ENCODE measurements at places on chromosomes 4 and X.

- DNase-seq = no peak
Measured at GRCh38 chr4:108166441-108167315, 2.1 kb downstream of the LEF1 start.

GRCh38 chr4:81789741-81790399, 318.2 kb upstream of the RASGEF1B start:
- DNase-seq = no peak

DNA sequence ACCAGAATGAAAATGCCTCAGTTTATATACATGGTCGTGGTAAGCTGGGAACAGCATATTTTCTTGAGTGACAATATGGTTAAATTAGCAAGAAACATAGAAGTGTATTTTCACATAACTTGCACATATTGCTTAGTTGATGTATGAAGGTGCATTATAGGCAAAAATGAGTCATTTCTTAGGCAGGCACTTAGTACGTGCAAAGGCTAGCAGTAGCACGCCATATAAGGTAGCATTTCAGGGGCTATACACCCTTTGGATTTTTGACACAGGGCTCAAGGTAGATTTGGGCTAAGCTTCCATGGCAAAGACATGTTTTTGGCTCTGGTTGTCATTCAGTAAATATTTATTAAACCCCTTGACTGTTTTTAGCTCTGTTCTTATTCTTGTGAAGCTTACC, 33.1 kb downstream of the PCDH7 start:
- DNase-seq = no peak

GRCh38 chrX:107484002-107484726, 34.7 kb downstream of the FRMPD3 start:
- DNase-seq = peak; percentile 13

GRCh38 chr4:90546114-90546513, 418.9 kb downstream of the CCSER1 start:
- DNase-seq = no peak

- DNase-seq = no peak
Measured at GRCh38 chrX:77622672-77623071, 163.3 kb downstream of the ATRX start.

DNA sequence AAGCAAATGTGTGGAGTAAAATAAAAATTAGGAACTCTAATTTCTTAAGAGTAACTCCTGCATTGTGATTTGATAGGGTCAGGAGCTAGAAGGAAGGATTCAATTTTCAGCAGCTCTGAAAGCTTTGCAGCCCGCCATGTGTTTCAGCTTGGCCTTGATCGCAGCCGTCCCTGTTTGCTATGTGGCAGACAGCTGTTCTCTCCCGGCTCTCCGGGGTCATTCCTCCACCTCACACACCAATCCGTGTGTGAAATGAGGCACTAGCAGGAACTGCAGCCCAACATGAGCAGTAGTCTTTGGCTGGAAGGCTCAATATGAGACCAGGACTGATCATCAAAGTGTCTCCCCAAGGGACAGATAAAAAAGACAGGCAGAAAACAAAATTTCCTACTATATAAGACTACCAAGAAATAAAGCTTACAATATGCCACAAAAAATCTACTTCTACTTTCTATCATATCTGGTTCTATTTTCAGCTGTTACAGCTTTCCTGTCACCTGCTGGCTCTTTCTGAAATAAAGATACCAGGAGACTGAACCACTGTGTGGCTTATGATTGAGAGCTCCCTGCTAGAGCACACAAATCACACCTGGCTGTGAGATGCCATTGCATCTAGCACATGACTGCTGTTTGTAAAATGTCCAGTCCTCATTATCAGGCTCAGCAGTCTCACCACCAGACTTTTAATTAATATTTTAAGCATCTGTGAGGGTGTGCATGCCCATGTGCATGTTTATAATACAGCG, 44.1 kb upstream of the SEC24B start:
- DNase-seq = no peak

DNA sequence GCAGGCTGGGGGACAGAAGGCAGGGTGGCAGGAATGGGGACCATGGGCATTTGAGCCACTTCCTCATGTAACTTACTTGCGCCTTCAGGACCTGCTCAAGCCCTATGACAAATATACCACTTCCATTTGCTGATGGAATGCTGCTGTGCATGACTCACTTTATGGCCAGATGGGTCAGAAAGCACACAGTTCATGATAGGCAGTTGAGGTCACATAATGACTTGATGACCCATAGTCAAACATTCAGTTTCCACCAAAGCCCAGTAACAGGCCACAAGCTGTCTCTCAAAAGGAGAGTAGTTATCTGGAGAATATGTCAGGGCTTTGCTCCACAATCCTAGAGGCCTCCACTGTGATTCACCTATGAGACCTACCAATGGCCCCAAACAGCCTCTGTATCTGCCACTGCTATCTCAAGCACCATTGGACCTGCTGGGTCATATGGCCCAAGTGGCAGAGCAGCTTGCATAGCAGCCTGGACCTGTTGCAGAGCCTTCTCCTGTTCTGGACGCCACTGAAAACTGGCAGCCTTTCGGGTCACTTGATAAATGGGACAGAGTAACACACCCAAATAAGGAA, 5.3 kb upstream of the PAPSS1 start:
- no peak for DNase-seq

DNA sequence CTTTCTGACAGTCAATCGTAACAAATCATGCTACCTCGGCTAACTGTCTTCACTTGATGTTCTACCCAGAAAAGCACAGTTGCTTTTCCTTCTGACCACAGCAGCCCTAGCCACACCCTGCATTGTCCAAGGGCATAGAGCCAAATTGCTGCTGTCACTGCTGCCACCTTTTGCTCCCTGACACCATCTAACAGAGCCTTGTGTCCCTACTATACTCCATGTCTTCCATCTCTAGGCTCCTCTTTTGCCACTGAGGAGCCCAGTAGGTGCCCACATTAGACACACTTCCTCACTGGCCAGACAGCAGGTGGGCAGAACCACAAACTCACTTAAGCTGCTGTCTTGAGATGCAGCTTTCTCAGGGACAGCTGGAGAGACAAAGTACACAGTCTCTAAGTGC, 91.4 kb downstream of the ANXA3 start:
- no peak for DNase-seq

- no peak for DNase-seq
Measured at GRCh38 chr4:6338951-6339817, 69.5 kb downstream of the WFS1 start.

GRCh38 chrX:49884290-49884862, 5.1 kb downstream of the USP27X start:
- no peak for DNase-seq

- no peak for DNase-seq
Measured at GRCh38 chrX:3378156-3378555, 31.7 kb upstream of the MXRA5 start.

DNA sequence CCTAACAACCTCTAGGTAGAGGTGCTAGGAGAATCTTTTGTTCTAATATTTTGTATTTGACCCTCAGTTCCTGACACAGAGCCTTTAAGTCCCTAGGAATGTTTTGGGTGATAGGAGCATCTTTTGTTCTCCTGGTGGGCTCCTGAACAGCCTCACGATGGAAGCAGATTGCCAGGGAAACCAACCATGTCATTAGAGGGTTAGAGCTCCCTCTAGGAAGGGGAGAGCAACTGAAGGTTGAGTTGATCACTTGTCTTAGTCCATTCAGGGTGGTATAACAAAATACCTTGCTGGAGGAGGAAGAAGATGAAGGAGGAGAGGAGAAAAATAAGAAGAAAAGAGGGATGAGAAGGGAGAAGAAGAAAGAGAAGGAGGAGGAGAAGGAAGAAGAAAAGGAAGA, 9.2 kb downstream of the VCX start:
- DNase-seq = no peak

DNA sequence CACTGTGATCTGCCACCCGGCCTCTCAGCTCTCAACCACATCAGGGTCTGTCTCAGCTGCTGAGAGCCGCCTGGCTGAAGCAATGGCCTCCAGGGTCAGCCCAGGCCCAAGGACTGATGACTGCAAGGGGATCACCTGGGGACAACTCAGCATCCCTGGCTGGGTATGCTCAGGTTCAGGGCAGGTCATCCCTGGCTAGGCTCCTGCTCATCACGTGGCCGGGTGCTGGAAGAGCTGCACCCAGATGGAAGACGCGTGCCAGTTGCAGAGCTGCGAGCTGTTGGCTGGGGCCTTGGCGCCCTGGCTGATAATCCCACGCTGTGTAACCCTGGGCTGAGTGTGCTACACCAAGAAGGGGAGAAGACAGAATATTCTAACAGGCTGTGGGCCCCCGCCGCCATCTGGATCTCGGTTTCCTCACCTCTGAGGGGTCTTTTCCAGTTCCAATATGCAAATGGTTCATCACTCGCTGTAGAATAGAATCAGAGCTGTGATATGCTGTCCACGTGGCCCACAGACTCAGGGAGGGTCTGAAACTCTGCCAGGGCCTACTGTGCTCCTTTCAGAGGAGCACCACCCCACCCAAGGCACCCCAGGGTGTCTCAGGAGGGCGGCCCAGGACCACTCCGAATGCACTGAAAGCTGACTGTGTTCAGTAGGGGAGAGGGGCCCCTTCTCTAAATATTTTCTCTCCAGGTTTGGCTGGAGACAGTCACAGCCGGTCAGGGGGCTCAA, 338.8 kb downstream of the BCOR start:
- DNase-seq = no peak

- no peak for DNase-seq
Measured at GRCh38 chr4:47068986-47069385, 37.6 kb downstream of the GABRB1 start.

DNA sequence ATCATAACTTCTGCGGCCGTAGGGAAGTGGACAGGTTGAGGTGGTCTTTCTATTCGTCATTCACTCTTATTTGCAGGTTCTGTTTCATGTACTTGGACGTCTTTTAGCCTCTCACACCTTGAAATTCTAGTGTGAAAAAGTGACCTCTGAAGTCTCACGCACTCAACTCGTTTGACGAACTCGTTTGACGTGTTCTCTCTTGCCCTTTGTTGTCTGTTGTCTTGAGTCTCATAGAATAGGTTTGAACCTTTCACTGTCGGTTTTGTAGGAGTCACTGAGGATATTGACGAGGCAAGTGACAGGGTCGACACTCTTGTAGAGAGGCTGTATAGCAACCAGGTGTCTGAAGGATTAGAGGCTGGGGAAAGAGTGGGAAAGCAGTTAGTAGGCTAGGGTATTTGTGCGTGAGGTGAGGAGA, 1.1 kb upstream of the PGRMC2 start:
- DNase-seq = peak; percentile 24

GRCh38 chrX:38149016-38149415, 71.7 kb downstream of the SRPX start:
- no peak for DNase-seq

DNA sequence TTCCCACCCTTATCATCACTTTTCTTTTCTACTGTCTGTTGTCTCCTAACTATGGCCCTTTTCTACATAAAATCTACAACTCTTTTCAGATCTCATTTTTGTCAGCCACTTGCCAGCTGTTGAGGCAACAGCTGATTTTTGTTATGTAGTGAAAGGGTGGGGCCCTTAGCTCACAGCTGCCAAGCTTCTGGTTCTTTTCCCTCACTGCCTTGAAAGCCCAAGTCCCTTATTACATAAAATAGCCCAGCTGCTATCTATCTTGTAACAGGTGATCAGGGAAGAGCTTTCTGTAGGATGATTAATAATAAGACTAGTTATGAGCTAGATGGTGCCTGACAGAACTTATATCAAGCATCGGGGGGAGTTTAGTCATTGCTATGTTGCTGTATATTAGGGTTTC, 45.9 kb downstream of the ADGRL3 start:
- no peak for DNase-seq

DNA sequence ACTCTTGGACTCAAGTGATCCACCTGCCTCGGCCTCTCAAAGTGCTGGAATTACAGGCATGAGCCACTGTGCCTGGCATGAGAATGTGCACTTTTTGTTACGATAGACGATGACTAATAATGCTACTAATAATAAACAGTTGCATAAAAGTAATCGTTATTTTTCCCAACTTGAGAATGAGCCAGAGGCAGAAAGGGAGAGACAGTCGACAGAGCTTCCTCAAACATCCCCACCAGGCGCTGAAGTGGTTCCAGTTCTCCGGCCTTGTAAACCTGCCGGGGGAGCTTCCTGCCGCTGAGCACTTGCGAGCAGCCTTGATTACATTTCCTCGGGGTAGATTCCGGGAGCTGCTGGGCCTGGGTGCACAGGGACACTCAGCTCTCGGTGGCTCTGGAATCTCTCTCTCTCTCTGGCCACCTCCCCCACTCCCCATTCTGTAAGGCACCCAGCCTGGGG, 8.9 kb upstream of the HTRA3 start:
- no peak for DNase-seq

GRCh38 chr4:11197631-11198341, 230.9 kb downstream of the HS3ST1 start:
- DNase-seq = no peak

DNA sequence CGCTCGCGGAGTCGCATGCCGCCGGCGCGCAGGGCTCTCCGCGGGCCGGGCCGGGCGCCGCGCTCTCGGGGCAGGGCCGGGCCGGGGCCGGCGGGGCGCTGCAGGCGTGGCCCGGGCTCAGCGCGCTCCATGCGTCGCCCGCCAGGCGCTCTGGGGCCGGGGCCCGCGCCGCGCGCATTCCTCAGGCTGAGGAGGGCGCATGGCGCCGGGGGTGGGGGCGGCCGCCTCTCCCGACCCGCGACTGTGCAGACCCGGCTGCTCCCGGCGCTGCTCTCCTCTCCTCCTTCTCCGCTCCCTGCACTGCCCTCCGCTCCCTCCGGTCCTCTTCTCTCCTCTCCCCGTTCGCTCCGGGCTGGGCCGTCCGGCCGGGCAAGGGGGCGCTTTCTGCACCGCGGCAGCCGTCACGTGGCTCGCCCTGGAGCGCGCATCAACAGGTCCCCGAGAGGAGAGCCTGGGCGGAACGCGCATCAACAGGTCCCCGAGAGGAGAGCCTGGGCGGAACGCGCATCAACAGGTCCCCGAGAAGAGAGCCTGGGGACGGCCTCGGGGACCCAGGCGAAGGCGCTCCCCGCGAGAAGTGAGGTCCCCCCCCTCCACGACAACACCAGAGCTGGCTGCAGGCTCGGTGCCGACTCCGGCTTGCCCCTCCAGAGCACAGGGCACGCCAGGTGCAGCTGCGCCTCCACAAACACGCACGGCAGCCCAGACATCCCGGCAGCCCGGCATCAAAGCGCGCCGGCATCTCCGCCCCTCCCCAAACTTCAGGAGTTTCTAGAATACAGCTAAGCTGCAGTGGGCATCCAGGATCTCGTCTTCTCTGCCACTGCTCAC, 12.9 kb downstream of the PPP2R3B start:
- DNase-seq = no peak

GRCh38 chr4:122604146-122604545, 16.7 kb downstream of the IL21 start:
- no peak for DNase-seq

GRCh38 chr4:115149106-115149505, 35.7 kb upstream of the NDST4 start:
- DNase-seq = peak; percentile 19

- DNase-seq = no peak
Measured at GRCh38 chr4:167238226-167238625, 3.9 kb upstream of the SPOCK3 start.

DNA sequence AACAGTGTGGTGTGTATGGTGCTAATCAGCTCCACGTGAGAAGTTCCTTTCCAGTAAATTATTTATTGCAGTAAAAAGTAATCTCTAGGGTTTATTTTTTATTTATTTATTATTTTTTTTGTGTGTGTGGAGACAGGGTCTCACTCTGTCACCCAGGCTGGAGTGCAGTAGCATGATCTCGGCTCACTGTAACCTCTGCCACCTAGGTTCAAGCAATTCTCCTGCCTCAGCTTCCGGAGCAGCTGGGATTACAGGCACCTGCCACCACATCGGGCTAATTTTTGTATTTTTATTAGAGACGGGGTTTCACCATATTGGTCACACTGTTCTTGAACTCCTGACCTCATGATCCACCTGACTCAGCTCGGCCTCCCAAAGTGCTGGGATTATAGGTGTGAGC, 606.9 kb downstream of the PCDH7 start:
- DNase-seq = no peak

GRCh38 chr4:126221717-126222340, 907.1 kb downstream of the FAT4 start:
- DNase-seq = no peak
